ENCODE measurements at places on chromosomes 13 and 19.

DNA sequence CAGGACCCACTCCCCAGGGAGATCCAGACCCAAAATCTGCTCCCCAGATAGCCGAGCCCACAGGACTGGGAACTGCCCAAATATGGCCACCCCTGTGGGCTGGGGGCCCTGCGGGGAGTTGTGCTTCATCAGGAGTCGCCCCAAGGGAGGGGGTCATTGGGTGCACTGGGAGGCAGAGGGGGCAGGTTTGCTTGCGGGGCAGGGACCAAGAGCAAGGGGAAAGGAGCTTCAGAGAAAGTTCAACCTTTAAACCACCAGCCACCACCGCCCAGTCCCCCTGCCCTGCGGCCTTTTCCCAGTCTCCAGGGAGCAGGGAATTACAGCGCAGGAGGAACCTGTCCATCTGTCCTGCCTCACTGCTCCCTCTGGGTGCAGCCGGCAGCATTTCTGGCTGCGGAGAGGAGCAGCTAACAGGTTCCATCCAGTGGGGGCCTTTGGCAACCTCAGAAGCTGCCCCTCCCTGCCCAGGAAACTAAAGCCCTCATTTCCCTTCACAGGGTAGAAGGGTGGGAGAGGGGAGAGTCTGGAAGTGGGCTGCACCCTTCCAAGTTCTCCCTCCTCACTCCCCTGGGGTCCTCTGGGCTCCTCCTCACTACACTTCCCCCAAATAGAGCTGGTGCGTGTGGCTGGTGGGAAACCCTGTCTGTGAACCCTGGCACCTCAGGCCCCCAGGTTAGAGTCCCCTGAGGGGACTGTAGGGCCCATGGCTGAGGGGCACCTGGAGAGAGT, 13.8 kb upstream of the ASF1B start:
- no peak for DNase-seq

GRCh38 chr19:8113017-8113416, 36.4 kb downstream of the FBN3 start:
- DNase-seq = no peak

DNA sequence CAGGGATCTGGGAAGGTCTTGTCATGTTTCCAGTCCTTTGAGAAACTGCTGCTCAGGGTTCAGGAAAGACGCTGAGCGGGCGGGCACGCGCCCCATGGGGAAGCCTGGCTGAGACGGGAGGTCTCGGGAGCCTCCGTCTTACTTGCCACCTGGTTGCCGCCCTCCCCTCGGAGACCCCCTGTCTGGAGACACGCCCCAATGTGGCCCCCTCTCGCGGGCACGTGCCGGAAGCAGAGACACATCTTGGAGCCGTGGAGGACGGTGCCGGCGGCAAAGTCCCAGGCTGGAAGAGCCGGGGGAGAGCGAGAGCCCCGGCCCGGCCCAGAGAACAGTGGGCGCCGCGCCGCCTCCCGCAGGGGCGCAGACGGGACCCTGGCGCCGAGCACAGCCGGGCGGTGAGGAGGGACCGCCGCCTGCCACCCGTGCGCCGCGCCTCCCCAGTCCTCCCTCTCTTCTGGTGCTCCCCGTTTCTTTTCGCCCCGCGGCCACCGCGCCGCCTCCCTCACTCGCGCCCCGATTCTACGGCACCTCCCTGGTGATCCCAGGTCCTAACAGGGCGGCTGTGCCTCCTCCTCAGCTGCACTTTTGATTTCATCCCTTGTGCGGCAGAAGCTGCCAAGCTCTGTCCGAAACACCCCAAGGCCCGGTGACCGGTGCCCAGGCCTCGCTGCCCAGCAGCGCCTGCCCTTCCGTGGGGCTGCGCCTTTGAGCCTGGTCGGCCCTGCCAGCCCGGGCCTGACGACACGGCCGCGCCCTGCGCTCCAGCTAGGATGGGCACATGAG, 15.5 kb downstream of the GJB2 start:
- no peak for DNase-seq

DNA sequence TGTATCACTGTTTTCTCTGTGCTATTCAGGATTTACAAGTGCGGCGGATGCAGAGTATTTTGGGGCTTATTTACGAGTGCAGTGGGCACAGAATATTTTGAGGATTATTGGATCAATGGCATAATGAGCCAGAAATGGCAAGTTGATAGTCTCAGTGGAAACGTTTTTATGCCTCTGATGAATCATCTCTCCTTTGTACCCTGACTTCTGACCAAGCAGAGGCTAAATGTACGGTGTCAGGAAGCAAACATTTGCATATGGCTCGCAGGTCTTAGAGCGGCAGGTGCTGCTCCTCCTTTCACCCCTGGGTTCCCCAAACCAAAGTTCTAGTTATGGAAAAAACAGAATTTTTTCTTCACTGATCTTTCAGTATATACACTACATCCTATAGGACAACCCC, 94.5 kb downstream of the LIG4 start:
- DNase-seq = no peak

- peak; percentile 74 for DNase-seq
Observed at GRCh38 chr13:32587011-32587810, 959 bp downstream of the PDS5B start.

- DNase-seq = no peak
Observed at GRCh38 chr13:18236528-18236815, 945.2 kb downstream of the TUBA3C start.

DNA sequence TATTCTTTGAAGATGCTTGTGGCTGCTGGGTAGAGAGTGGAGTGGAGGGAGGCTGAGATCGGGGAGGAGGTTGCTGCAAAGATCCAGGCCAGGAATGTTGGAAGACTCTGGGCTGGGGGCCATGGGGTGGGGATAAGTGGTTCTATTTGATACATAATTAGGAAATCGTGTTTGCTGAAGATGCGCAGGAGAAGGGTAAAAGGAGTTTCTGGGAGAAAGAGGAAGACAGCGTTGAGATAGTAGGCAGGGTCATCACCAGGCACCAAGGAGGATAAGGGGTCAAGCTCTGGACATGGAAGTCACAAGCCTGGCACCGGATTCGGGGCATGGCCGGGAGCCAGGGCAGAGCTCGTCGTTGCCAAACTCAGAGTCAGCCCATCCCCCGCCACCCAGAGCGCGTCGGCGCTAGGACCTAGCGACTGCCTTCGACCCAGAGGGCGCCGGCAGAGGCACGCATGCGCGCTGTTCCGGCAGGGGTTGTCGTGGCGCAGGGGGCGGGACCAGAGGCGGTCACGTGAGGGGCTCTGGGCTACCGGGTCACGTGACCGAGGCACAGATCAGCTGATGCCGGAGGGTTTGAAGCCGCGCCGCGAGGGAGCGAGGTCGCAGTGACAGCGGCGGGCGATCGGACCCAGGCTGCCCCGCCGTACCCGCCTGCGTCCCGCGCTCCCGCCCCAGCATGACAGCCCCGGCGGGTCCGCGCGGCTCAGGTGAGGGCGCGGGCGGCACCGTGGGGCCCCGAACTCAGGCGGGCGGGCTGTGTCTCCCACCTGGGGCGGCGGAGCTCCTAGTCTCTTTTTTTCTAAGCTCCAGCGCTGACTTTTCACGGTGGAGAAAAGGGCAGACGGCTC, at the start of gene MCOLN1:
Gene MCOLN1 (plus strand): TSS at position 553 of the 851 bp plus-strand sequence. CDS start 127 bp downstream, at position 680.
- DNase-seq = peak; percentile 100

- no peak for DNase-seq
Observed at GRCh38 chr13:25420161-25420560, 48.4 kb downstream of the ATP8A2 start.

DNA sequence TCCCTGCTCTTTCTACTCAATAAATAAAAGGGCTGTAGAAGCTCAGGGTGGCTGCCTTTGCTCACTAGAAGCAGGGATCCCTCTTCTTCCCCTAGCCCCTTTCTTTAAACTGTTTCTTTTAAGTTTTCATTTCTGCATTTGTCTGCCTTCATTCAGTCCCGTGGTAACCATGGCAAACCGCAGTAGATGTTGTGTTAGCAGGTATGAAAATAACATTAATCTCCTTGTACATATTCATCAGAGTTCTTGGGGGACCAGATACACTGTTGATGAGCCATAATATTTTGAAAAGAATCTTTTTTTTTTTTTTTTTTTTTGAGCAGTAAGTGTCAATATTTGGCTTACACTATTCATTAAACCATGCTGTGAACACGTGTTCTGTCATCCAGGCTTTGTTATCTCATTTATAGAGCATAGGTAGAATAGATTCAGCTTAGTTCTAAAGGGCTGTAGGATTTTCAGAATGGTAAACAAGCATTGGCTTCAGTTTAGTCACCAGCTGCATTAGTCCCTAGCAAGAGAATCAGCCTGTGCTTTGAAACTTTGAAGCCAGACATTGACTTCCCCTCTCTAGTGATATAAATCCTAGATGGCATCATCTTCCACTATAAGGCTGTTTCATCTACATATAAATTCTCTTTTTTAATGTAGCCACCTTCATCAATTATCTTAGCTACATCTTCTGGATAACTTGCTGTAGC, 59.4 kb upstream of the SPRY2 start:
- no peak for DNase-seq

GRCh38 chr13:34065928-34066327, 248.0 kb downstream of the RFC3 start:
- no peak for DNase-seq

- DNase-seq = peak; percentile 90
Observed at GRCh38 chr19:18274781-18275356, 617 bp upstream of the IQCN start.

GRCh38 chr13:35014606-35015213, 72.6 kb downstream of the NBEA start:
- DNase-seq = no peak

GRCh38 chr13:27120811-27121210, 50.8 kb downstream of the USP12 start:
- no peak for DNase-seq

GRCh38 chr19:40872209-40872608, 9.8 kb downstream of the CYP2A7 start:
- no peak for DNase-seq

- DNase-seq = no peak
Observed at GRCh38 chr13:60172111-60172510, 8.4 kb upstream of the DIAPH3 start.

- DNase-seq = no peak
Observed at GRCh38 chr13:95295026-95295425, 6.2 kb downstream of the ABCC4 start.

DNA sequence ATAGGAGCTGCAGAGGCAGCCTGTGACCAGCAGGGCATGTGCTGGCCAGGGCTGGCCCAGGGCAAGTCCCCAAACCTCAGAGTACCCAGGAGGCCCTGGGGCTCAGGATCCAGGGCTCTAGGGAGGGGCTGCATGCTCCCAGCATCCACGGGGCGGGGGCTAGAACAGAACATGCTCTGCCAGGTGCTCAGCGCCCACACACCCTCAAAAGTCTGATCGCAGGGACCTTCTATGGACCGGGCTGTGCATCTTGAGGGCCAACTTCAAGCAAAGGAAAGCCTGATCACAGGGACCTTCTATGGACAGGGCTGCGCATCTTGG, 33.5 kb downstream of the ELL start:
- no peak for DNase-seq

DNA sequence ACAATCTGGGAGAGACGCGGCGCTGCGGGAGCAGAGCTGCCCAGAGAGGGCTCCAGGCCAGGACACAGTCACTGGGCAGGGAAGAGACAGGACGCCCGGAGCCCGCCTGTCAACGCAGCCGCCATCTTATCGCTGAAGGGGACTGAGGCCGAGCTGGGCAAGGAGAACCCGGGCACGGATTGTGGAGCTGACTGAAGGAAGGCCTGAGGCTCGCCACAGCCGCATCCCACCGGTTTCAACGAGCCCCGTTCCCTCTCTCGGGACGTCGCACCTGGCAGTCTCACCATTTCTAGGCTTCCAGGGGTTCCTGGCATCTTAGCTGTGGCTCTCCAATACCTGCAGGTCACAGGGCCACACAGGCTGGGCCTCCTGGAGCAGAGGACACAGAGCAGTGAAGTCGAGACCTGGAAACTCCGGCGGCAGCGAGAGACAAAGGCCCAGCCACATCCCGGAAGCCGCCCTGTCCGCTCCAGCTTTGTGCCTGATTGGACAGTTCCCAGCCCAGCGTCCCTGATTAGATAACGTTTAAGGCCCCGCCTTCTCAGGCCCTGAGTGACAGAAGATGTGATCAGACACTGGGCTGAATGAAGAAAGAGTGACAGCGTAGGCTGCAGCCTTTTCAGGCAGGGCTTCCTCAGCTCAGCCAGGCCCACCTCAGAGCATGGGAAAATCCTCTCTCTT, at the start of gene ZNF91:
Gene ZNF91 (minus strand): TSS at position 431 of the 681 bp plus-strand sequence. CDS start 117 bp downstream, at position 314.
- DNase-seq = peak; percentile 98

- no peak for DNase-seq
Observed at GRCh38 chr13:49530457-49530856, 34.7 kb downstream of the PHF11 start.

GRCh38 chr13:108574856-108575255, 54.6 kb upstream of the MYO16 start:
- DNase-seq = no peak

GRCh38 chr13:97911311-97912138, 42.0 kb upstream of the IPO5 start:
- no peak for DNase-seq

GRCh38 chr13:90719461-90719860, 628.0 kb upstream of the MIR17HG start:
- DNase-seq = no peak

DNA sequence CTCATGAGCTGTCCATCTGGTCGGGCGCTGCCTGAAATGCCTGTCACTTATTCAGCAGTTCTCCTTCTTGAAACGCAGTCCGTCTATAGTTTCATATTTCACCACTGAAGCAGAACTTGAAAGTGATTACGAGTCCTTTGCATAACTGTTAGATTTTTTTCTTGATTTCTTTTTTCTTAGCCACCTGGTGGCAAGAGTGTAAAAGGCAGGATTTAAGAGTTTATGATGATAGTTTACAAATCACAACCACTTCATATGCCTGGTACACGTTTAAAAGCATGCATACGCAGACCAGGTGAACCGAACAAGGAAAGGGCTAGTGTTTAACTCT, 45.8 kb downstream of the GGACT start:
- no peak for DNase-seq

DNA sequence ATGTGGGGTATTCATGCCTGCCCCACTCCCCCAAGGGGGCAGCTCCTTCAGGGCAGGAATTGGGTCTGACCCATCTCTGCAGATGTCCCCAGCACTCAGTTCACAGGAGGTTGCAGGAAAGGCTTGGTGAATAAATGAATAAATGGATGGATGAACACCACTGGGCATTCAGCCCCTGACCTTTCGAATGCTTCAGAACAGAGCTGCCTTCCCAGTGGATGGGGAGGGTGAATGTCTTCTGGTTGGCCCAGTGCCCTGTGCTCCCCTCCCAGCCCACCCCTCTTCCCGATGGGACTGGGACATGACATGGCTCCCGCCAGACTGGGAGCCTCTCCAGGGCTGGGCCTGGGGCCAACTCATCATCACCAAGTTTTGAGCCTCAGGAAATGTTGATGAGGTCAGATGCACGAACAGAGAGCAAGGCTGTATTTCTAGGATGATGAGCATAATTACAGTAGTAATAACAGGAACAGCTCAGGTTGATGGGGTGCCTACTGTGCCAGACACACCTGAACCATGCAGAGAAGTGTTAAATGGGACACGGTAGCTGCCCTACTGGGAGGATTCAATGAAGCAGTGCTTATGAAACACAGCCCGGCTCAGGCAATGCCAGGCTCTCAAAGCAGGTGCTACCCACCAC, 25.7 kb downstream of the VRK3 start:
- no peak for DNase-seq

DNA sequence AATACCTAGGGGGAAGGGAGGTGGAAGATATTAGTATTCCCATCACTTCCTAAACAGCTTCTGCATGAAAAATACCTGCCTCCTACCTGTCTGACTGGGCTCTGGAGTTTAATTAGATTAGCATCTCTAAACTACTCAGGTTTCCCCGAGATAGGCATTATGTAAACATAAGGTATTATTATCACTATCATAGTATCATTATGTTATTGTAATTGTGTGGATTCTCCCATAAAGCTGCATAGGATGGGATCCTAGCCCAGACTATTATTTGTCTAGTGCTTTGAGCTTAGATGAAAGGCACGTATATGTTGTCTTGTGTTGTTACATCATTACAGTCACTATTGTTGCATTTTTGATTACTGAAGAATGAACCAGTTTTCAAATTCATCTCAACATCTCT, 115.2 kb upstream of the SOX21 start:
- DNase-seq = no peak

All from left cardiac atrium (tissue), 4 donors.